ENCODE measurements at places on chromosomes 6 and 20.
A peak's percentile ranks its signal among the peaks of the same experiment; 100 is the strongest.

DNA sequence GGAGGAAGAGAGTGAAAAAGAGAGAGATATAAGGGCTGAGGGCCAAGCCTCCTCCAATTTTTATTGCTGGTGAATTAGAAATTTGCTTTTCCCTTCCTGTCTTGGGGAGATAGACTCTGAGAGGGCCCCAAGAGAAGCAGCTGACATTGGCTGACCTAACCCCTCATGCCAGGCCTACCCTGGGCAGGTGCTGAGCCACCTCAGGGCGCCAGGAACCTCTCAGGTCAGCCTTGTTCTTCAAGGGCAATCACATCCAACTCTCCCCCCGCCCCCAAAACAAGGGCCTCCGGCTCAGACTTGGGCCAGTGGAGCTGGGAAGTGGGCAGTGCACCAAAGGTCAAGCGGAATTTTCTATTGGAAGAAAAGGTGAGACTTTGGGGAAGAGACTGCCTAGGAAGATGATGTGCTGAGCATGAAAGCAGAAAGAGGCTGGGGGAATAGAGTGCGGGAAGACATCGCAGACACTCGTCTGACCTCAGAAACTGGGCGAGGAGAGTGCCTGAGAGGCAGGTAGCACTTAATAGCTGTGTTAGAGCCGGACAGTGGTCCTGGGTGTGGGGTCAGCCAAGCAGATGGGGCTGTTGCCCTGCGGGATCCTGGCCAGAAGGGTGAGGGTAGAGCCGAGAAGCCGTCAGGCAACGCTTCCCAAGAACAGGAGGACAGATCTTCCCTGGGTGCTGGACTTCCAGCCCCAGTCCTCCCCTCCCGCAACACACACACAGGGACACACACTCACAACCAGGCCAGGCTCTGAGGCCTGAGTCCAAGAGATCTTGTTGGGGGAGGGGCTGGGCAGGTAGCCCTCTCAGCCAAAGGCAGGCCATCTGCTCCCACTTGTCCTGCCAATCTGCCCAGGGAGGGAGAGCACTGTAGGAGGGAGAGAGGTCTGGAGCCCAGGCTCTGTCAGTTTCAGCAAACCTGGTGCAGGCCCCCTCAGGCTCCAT is 3.7 kb upstream of the FASTKD5 start:
- no peak for DNase-seq

DNA sequence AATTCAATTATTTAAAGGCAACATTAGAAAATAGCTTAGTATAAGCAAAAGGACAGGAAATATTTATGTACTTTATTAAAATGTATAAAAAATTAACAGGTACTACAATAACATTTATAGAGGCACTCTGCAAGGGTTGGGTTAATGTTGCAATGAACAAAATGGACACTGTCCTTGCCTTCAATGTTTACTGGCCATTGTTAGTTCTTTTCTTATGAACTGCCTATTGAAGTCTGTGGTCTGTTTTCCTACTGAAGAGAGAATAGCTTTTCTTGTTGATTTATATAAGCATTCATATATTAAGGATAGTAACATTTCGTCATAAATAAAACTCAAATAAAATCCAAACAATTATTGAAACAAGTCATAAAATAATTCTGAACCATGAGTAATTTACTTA is 135.3 kb upstream of the BEND6 start:
- DNase-seq, result no peak

DNA sequence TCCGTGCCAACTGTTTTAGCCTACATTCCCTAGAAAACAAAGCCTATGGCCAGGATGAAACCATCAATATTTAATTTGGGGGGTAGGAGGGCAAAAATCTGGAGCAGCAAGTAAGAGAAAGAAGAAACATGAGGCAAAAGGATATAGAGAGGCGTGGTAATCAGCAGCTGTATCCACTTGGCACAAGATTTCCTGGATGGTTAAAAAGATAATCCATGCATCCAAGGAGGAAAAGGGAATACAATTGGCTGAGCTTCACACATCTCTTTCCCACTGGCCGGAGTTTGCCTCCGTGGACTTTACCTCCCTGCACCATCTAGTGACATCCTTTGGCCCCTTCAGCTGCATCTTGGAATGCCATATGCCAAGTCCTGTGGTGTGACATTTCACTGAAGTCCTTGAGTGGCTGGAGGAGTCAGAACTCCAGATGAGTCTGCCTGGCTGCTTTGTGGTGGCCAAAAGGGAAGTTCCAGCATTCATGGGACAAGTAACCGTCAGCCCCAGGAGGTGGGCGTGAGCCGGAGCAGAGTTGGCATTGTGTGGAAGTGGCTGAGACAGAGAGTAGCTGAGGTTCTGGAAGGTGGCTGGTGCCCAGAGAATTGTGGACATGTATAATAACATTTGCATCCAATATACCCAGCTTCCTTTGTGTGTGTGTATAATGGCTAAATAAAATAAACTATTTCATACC is 13.7 kb upstream of the TMX4 start:
- no peak for DNase-seq

DNA sequence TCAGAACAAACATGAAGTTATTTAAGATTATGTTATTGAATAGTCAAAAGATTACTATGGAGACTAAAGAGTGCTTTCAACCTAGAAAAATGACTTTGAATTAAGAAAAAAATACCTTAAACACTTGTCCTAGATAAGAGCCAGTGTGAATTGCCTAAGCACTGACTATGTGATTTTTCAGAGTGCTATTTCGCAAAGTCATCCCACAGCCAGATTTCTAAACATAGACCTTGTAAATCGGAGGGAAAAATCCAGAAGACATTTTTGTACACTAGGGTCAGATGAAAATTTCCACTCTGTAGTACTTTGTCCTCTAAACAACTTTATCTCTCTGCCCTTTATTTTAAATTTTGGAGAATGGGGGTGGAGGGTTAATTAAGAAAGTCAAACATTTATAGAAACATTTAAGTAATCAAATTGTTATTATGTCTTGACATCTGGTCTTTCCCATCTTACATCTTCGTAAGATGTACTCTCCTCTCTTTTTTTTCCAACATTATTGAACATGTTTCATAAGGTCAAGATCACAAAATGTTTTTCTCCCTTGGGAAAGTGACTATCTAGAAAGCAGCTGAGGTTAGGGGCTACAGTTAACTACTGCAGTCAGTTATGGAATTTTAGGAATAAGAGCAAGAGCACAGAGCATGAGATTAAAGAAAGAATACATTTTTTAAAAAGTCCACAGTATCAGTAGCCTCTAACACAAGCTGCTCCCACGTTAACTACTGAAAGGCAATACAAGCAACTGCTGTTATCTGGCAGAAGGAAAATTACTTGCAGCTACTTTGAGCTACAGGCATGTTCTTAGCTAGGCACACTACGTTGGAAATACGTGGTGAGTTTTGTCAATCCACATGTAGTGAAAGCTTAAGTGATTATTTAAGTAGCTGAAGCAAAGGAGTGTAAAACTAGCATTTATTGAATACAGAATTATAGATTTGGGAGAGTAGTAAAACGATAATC is 648.5 kb downstream of the HTR1B start:
- no peak for DNase-seq

DNA sequence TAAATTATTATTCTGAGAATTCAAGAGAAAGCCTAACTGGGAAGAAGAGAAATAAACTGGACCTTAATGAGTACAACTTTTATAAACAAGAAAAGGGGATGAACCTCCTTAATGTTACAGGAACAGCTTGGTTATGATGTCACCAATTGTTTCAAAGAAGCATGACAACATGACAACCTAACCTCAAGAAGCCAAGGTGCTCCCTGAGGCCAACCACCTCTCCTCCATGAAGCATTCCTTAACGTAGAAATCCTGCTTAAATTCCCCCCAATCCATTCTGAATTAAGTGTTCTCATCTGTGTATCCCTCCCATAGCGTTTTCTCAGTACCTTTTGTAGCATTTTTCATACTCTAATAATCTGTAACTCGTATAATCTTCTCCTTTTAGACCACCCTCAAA is 1.7 kb downstream of the HBS1L start:
- no peak for DNase-seq

- no peak for DNase-seq
Measured at GRCh38 chr20:58788896-58789544, 61.7 kb downstream of the GNAS-AS1 start.

DNA sequence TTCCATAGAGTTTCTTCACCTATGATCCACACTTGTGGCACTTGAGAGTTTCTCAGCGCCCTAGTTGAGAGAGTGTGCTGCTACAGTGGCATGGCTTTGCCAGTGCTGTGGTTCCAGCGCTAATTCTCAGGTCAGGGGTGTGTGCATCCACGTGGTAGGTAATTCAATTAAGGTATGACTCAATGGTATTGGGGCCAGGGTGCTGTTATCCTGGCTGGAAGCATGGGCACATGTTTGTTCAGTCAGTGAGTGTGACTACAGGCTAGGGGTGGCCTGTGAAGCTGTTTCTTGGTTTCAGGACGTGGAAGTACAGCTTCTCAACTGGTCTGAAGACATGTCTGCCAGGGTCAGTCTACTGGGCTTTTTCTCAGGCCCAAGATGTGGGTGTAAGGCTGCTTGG is 3.0 kb upstream of the SEMG2 start:
- no peak for DNase-seq

GRCh38 chr6:168196385-168196860 is 117.4 kb upstream of the FRMD1 start:
- DNase-seq, result no peak

- no peak for DNase-seq
Measured at GRCh38 chr6:151005896-151006632, 140.6 kb downstream of the MTHFD1L start.

GRCh38 chr6:164409309-164410009 is 899.9 kb downstream of the C6orf118 start:
- no peak for DNase-seq

DNA sequence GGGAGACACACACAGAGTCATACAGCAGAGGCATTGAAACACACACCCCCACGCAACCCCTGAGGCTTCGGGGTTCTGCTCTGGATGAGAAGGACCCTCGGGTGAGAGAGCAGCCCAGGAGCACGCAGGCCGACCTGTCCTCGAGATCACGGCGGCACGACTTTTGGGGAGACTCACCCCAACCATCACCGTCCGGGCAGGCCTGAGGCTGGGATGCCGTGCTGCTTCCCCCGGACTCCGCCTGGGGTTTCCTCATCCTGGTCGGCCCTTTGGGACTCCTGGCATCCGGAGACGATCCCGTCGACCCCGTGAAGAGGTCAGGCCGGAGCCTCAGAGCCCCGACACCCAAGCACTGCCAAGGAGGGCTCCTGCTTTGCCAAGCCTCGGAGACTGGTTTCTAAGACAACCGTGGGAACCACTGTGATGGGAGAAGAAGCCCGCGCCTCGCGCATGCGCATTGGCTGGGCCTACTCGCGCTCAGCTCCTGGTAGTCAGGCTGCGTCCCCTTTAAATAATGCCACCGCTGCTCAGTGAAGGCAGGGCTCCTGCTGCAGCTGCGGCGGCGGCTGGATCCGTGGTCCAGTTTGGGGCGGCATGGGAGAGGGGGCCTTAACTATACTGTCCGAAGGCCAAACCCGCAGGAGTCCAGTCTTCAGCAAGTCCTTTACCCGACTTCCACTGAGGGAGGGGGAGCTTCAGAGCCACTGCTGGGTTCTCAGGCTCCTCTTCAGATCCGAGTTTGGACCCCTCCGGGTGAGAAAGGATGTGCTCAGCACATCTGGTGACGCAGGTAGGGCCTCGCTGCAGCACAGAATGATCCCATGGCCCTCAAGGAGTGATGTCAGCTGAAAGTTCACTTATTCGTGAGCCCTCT is 171.4 kb upstream of the ZNF337 start:
- DNase-seq, result peak; percentile 48

- peak; percentile 86 for DNase-seq
Measured at GRCh38 chr6:35727935-35728682, 8.7 kb upstream of the ARMC12 start.

DNA sequence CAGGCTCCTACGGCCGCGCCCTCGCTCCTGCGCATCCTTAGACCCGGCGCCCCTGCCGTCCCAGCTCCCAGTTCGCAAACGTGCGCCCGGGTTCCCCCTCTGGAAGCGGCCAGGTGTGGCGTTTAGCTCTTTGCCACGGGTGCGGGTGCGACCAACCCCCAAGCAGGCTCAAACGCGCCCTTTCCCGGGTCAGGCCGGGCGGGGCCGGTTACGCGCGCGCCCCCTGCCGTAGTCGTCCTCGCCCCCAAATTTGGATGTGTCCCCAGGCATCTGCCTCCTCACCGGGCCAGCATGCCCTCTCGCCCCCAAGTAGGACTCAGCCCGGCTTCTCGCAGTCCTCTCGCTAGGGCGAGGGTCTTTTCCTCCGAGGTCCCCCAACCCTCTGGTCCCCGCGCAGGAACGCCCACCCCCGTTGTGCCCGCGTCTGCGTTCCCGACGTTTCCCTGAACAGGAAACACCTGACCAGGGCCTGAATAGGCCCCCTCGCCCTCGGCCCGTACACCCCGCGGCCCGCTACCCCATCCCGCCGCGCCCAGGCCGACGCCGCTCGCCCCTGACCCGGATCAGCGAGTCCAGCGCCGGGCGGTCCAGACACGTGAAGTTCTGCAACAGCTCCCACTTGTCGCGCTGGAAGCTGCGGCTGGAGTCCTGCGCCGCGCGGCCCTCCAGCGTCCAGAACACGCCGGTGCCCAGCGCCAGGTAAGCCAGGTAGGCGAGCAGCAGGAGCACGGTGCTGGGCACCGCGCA is 520 bp downstream of the KCNK17 start:
- DNase-seq, result no peak
